NCI-H1436 treated with DMSO at 0.1 percent for 48 hours (cell line): ENCODE measurements at places on chromosomes 6 and 20.

DNA sequence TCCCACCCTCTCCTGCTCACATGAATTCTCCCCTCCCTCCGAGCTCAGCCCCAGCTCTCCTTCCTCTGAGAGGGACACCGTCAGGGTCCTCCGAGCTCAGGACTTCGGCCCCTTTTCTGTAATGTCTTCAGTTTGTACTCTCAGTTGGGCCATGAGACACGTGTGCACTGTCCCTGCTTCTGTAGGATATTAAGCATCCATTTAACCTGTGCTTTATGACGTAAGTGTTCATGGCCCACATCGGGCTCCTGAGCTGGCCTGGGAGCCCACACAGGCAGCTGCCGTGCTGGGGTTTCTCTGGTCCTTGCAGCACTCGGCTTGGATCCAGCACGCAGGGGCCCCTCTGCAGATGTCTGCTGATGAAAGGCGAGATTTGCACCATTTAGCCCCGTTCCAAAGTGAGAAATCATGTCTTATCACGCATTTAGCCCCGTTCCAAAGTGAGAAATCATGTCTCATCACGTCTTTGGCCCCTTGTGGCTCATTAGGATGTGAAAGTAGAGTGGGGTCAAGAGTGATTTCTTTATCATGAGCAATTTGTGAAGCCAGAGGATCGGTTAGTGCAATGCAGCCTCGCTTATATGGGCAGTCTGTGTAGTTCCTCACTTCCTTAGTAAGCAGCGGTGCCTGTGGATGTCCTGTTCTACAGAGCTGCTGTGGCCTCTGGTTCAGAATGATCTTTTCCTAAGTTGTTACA, 25.3 kb downstream of the DUSP22 start:
- no peak for DNase-seq

GRCh38 chr6:168784426-168784825, 343.4 kb downstream of the SMOC2 start:
- DNase-seq: no peak

GRCh38 chr6:6890400-6890858, 217.3 kb upstream of the RREB1 start:
- no peak for DNase-seq

DNA sequence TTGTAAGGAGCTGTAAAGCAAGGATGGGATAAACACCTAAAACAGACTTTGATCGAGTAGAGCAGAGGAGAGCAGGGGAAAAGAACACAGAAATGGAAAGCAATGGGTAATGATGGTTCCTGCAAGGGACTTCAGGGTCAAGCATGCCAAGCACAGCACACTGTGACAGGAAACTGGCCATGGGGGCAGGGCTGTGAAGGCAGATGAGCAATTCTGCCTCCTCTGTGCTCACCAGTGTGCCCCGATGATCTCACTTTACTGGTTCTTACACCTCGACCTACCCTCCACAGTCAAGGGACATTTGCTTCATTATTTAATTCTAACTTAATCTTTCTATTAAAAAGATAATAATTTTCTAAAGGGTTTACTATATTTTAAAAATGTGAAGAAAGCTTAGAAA, 21.6 kb upstream of the MYB start:
- DNase-seq: no peak

DNA sequence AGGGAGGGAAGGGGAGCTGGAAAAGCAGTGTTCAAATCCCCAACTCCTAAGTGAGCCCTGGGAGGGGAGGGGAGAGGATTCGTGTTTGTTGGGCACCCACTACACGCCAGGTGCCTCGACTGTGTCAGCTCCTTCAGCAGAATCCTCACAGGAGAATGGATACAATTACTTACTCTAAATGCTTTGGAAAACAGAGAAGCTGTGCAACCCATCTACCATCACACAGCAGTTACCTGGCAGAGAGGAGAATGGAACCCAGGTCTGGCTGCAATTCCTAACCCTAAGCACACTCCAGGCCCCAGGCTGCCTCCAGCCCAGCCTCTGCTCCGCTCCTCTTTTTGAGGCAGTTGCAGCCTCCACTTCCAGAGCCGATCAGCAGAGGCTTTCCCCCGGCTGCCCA, 86.4 kb upstream of the PTPN1 start:
- no peak for DNase-seq

DNA sequence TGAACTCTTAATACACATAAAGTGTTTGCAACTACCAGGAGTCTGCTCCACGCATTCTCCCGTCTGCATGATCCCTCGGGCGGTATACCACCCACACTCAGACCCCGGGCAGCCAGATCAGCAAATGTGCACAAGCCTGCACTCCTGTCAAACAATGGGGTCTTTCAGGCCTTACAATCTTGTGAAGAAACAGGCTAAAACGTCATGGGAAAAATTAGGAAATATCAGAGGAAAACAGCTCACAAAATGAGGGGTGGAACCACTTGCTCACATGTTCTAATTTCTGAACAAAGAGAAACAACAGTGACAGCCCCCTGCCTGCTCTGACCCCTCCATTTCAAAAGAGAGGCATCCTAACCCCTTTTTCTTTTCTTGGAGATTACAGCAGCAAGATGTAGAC, 69.4 kb downstream of the BACH2 start:
- no peak for DNase-seq
